Thoracic aorta (tissue), 2 donors: ENCODE measurements at places on chromosomes 6 and 20.

- no peak for DNase-seq
These were observed 6.9 kb downstream of the STX16 start for GRCh38 chr20:58657986-58658385.

- no peak for DNase-seq
These were observed 19.4 kb downstream of the PFDN4 start for GRCh38 chr20:54227241-54227640.

- no peak for DNase-seq
These were observed 1.8 kb downstream of the TUBE1 start for GRCh38 chr6:112085286-112086065.

GRCh38 chr20:63128956-63129355 lies 87.0 kb downstream of the YTHDF1 start:
- DNase-seq, result no peak

- no peak for DNase-seq
These were observed 6.1 kb downstream of the TP53RK start for GRCh38 chr20:46683011-46683667.

GRCh38 chr20:38078084-38078483 lies 44.5 kb downstream of the RPRD1B start:
- DNase-seq, result no peak

- no peak for DNase-seq
These were observed 38.8 kb downstream of the SNX9 start for GRCh38 chr6:157861814-157862213.

GRCh38 chr6:37709932-37710555 lies 12.4 kb upstream of the MDGA1 start:
- DNase-seq, result no peak

- no peak for DNase-seq
These were observed 157.2 kb upstream of the COL21A1 start for GRCh38 chr6:56404599-56404998.

DNA sequence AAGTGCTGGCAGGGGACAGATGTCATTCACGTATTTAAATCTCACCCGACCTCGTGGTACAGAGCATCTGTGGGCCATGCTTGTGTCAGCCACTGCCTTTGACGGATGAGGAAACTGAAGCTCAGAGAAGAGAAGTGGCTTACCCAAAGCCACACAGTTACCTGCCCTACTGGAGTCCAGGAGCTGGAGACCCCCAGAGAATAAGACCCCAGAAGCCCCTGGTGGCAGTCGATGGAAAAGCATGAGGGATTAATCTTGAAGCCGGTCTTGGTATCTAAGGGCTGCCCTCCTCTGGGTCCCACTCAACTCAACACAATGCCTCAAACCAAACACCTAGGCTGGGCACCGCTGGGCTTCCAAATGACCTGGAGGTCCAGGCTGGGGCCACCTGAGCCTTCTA lies 83.1 kb downstream of the GRM4 start:
- no peak for DNase-seq

DNA sequence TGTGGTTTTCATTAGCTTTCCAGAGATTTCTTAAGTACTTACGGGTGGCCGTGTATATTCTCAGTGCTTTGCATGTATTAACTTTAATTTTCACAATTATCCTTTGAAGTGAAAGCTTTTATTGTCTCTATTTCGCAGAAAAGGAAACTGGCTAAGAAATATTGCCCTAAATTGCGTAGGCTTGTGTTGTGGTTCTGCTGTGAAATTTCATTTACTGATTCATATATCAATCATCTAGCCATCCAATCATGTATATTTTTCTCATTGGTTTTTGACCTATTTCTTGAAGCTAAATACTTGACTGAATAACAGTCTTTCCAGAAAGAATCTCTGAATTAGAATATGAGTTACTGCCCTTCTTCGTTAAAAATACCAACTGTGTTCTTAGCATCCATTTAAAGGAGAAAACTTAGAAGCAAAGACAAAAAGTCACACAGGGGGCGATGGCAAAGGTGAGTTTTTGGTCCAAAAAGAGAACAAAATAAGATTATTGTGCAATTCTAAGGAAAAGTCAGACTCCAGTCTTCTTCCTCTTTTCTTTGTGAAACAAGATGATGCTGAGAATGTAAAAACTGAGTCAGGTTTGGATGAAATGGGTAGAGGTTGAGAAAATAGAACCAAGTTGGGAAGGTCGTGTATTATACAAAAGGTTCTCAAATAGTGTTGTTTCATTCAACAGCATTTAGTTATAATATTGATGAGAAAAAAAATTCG lies 1.4 kb downstream of the CYB5R4 start:
- no peak for DNase-seq
